ENCODE measurements at places on chromosomes 4 and X.

GRCh38 chr4:77347351-77347966, 190.5 kb downstream of the CCNG2 start:
- no peak overlapping the region for H3K27ac ChIP-seq
- H3K4me1 ChIP-seq: no peaks in the 10 kb centered on the region
- DNase-seq: no peak
- peaks cover 24% of the 10 kb centered on the region for H3K27me3 ChIP-seq

DNA sequence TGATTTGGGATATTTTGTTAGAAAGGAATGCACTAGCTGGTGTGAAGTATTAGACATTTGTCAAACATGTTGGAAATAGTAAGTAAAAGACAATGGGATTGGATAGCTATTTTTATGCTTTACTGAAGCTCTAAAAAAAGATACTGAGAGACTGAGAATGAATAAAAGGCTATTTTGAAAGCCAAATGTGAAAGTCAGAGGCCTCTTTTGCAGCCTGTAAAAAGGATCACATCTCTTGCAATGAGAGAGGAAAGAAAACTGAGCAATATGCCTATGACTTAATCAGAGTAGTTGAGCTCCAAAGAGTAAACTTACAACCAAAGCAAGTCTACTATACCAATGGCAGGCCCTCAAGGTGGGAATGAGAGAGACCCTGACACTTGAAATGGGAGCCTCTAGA, 212.6 kb upstream of the LCORL start:
- H3K36me3 ChIP-seq: no peaks in the 10 kb centered on the region
- H3K4me1 ChIP-seq: no peaks in the 10 kb centered on the region
- H3K27me3 ChIP-seq: no peaks in the 10 kb centered on the region
- no peak for DNase-seq
- H3K27ac ChIP-seq: no peak overlapping the region

DNA sequence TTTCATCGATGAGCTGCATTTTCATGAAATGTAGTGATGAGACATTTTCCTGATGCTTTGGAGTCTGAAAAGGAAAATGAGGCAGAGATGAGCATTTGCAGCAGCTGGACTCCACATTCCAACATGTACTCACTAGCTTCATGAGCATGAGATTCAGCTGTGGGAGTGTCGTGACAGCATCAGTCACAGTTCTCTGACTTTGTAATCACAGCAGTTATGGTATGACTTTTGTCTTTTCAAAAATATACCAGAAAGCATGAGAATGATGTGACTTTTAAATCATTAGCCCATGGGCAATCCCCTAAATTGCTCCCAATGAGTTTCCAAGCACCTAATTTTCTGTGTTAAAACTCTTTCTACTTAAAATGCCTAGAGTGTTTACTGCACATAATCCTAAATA, 18.3 kb upstream of the MSL3 start:
- H3K4me1 ChIP-seq: peaks cover 8% of the 10 kb centered on the region
- H3K27ac ChIP-seq: no peak overlapping the region
- no peak for DNase-seq
- H3K36me3 ChIP-seq: no peaks in the 10 kb centered on the region

DNA sequence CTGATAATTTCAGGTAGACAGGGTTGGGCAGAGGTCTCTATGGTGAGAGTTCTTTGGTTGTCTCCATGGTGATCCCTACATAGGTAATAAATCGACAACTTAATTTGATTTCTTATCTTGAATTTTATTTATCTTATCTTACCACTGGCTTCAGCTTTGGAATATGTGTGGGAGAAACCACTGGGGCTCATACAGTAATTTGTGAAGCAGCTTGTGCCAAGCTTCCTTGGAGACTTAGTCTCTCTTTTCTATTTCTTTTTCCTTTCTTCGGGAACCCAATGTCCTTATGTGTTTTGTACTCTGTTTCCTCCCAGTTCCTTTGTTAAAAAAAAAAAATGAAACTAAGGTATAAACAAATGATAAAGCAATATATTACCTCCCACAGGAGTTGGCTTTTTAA, 242.4 kb upstream of the CNKSR2 start:
- no peaks in the 10 kb centered on the region for H3K36me3 ChIP-seq
- H3K4me1 ChIP-seq: no peaks in the 10 kb centered on the region
- no peak overlapping the region for H3K4me3 ChIP-seq
- H3K27me3 ChIP-seq: no peaks in the 10 kb centered on the region
